ENCODE measurements at places on chromosomes 5 and 9.

- peak; percentile 41 for DNase-seq
These were observed 206.8 kb downstream of the NR3C1 start for GRCh38 chr5:143196601-143197259.

- DNase-seq = no peak
These were observed 420.4 kb upstream of the WWC1 start for GRCh38 chr5:167871091-167871490.

GRCh38 chr5:40680741-40681362, 1.1 kb downstream of the PTGER4 start:
- no peak for DNase-seq

DNA sequence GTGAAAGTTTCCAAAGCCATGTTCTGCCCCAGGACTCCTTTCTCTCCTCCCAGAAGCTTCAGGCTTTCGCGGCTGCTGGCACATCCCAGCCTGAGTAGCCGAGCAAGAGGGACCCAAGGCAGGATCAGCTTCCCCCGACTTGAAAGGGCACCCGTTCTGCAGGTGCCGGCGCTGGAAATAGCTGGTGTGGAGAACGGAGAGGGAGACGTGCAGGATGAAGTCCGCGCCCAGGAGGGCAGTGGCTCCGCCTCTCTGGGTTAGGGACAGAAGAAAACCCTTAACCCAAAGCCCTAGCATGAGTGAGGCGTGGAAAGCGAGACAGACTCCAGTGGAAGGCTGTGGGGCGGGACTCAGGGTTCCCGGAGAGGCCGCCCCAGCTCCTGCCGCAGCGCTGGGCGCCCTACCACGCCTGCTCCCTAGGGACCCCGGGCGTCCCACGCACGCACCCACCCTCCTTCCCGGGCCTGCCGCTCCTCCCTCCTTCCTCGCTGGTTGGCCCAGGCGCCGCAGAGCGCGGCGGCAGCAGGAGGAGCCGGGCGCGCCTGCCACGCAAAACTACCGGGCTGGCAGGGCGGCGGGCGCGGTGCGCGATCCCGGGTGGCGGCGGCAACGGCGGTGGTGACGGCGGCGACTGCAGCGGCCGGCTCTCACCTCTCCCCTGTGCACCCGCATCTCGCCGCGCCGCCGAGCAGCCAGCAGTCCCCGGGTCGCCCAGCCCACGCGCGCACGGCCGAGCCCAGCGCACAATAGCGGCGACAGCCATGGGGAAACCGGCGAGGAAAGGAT, at the start of gene SLC1A1:
Gene SLC1A1, plus strand, starts transcription at position 550 of the 786 bp plus-strand sequence. Its CDS starts 212 bp downstream, at position 762.
- DNase-seq = peak; percentile 46

GRCh38 chr5:109743770-109744212, 54.1 kb downstream of the MAN2A1 start:
- DNase-seq = peak; percentile 88

GRCh38 chr5:113663879-113664541, 150.5 kb downstream of the YTHDC2 start:
- peak; percentile 19 for DNase-seq

All from fibroblast of mammary gland (primary cell).